ENCODE measurements at places on chromosomes 4 and X.

DNA sequence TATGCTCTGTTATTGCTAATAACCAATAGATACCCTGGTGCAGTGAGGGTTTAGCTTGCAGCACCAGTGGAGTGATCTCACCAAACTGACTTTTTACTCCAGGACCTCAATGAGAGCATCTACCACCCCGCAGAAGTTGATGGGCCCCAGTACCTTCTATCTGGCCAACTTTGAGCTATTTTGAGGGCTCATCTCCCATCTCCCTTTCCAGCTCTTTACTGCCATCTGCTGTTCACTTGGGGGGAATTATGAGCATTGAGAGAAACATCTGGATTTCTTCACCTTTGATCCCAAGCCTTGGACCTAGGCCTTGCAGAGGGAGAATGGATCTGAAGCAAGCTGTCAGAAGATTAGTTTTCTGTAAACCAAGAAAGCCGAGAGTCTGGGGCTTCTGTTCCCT is 143.6 kb downstream of the TMEM164 start:
- DNase-seq, result peak; percentile 41

- DNase-seq, result no peak
Observed at GRCh38 chr4:76821641-76822040, 76.3 kb downstream of the SOWAHB start.

GRCh38 chr4:2767046-2767704 is 11.0 kb upstream of the TNIP2 start:
- DNase-seq, result no peak

DNA sequence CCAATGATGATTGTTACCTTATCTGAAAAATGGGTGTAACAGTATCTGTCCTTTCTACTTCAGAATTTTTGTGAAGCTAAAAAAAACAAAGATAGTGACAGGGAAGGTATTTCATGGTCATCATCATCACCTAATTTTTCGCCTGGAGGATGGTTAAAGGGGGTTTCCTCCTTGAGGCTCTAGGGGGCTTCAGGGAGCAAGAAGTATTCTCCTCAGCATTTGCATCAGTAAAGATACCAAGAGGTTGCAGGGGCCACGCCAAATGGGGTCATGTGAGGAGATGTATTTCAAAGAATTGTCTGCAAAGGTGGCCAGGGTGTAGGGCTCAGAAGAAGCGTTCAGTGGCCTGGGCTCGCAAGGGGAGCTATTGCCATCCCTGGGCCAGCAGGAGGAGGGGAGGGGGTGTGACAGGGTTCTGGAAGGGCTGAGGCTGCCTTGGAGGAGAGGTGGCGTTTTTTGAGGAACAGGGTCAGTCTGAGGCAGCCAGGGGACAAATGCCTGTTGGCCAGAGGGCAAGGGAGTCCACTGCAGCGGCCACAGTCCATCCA is 7.3 kb upstream of the NSG1 start:
- no peak for DNase-seq

DNA sequence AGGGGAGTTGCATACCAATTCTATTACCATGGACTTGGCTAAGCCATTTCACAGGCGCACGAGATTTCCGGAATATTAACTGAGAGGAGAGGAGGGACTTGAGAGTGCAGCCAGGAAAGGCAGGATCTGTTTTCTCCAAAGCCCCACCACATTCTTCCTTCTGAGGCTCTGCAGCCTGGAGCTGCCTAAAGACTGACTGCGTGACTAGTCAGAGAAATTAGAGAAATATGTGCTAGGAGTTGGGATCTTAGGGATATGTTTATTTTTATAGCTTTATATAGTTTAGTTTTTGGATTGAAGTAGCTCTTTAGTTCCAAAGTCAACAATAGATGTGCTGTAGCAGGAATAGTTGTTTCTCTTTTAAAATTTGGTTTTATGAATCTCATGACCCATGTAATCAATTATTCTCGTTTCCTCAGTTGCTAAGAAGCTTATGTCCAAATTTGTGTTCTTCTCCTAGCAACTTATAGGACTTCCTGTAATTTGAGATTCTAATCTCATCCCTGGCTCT is 300.1 kb upstream of the DDX53 start:
- DNase-seq, result no peak

DNA sequence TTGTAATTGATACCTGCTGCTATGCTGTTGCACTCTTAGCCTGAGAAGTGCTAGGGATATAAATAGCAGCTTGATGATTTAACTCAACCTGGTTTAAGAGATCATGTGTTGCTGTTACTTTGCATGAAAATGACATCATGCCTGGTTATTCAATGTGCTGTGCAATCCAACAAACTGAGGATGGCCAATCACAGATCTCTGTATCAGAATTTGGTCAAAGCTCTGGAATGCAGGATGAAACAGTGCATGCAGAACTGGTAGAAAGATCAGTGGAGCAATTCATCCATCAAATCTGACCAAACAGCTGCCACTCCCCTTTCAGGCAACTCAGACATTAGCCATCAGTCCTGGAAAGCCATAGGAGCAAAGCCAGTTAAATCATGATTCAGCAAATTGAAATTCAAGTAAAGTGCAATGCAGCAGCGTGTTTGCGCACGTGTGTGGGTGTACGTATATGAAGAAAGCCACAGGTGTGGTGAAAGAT is 160.3 kb upstream of the RASGEF1B start:
- no peak for DNase-seq

DNA sequence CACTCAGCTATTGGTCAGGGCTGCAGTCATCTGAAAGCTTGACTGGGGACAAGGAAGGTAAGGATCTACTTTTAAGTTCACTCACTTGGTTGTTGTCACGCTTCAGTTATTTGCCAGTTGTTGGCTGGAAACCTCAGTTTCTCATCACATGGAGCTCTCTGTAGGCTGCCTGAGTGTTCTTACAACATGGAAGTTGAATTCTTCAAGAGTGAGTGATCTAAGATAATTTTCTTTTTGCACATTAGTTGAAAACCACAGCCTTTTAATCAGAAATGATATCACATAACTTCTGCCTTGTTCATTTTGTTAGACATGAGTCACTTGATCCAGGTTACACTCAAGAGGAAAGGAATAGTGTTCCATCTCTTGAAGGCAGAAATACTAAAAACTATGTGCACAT is 552.7 kb downstream of the RAPGEF2 start:
- DNase-seq, result no peak

DNA sequence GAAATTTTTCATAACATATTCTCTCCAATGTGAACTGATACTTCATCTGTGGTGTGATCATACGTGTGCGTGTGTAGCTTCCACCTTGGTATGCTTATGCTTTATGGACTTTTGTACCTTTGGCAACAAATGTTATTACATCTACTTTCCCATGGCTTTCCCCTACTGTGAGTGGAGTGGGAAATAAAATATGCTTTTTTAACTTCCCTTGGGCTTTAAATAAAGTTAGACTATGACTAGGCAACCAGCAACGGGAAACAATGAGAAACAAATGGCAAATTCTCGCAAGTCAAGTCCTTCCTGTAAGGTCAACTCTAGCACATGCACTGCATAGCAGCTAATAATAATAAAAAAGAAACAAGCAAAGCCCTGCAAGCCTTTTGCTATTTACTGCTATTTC is 205.0 kb upstream of the PDE5A start:
- no peak for DNase-seq

GRCh38 chr4:186669159-186669731 is 54.4 kb downstream of the FAT1 start:
- no peak for DNase-seq

GRCh38 chr4:151887031-151887815 is 126.4 kb upstream of the GATB start:
- DNase-seq, result no peak

GRCh38 chr4:96642490-96642889 is 802.6 kb downstream of the PDHA2 start:
- no peak for DNase-seq

GRCh38 chrX:40578039-40578695 is 2.6 kb upstream of the ATP6AP2 start:
- no peak for DNase-seq

DNA sequence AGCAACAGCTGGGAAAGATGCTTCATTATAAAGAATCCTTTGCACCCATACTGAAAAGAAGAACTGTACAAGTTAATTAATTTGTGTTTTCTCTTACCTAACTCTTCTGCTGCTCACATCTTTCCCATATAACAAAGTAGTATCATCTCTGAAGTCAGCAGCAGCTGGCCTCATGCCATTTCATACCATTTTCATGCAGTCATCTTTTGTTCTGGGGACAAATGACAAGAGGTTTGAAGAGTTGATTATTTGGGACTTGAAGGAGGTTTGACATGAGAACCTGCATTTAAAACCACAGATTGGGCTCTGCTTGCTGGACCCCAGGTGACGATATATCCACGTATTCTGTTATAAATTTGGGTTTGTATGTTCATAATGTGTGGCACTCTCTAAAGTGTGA is 430.3 kb downstream of the SPRY1 start:
- no peak for DNase-seq

DNA sequence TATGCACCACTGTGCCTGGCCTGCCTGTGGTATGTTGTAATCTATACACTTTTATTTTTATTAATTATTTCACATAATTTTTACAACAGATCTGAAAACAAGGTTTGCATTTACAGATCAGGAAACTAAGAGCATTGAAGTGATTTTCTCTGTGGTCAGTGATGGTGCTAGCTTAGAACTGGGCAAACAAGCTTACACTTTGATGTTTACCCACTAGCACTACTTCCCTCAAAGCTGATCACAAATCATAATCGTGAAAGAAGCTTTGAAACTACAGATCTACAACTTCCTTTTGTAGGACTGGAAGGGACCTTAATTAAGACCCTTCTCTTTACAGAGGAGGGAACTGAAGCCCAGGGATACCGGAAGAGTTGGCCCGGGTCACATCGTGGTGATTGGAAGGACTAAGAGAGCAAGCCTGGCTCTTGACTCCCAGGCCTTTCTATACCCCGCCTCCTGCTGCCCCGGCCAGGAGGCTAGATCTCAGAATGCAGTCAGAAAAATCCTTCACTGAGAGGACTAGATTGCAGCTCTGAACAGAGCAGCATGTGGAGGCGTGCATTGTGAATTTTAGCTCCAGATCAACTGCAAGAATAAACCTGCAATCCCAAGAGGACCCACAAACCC is 93.7 kb upstream of the ZNF827 start:
- DNase-seq, result no peak

GRCh38 chr4:185137233-185137925 is 5.7 kb upstream of the SLC25A4 start:
- DNase-seq, result no peak

DNA sequence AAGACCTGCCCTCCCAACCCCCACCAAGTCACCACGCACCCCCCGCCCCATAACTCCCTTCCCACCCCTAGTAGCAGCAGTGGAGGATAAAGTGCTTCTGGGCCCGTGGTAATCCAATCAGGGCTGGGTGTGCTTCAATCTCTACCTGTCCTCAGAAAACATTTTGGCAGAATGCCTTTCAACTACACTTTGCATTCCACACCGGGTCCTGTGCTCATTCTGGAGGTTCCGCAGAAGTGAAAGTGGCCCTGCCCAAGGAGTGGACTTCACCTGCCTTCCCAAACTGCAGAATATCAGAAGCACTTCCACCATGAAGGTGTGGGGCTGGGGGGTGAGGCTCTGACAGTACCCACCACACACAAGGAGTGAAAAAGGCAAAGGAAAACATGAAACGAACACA is 322.3 kb downstream of the DHX15 start:
- DNase-seq, result no peak

DNA sequence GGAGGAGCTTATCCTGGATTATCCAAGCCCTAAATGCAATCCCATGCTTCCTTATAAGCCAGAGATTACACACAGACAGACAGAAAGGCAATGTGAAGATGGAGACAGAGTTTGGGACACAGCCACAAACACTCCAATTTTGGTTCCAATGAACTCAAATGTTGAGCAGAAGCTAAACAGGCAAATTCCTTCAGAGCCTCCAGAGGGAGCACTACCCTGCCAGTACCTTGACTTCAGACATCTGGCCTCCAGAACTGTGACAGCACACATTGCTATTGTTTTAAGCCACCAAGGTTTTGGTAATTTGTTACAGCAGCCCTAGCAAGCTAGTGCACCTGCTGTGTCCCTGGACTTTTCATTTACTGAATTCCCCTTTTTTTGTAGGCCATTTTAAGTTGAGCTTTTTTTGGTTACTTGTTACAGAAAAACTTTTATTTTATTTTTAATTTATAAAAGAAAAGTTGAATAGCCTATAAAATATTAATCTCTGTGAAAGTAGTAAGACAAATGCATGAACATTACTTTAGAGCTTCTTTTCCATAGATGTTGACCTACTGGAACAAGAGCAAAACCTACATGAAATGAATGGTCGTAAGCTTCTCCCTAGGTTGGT is 33.4 kb upstream of the SRD5A3 start:
- DNase-seq, result peak; percentile 47

GRCh38 chr4:9898596-9899305 is 117.3 kb downstream of the DRD5 start:
- no peak for DNase-seq

- no peak for DNase-seq
Observed at GRCh38 chrX:9855561-9856283, 69.5 kb downstream of the SHROOM2 start.

DNA sequence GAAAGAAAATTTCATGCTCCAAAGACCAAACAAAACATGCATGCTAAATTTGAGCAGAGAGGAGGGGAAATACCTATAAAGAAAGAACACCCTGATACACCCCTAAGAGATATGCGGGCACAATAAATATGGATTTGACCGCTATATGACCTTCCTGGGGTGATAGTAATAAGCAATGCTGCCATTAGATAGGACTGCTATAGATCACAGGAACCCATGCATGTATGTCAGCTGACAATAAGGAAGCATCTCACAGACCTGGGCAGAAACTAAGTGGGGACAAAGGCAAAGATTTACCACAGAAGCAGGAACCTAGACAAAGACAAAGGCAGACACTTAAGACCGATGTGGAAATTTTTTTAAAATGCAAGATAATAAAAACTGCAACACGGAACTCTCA is 21.3 kb downstream of the ZNF721 start:
- no peak for DNase-seq

GRCh38 chr4:173174594-173175012 is 6.0 kb downstream of the GALNT7 start:
- no peak for DNase-seq

DNA sequence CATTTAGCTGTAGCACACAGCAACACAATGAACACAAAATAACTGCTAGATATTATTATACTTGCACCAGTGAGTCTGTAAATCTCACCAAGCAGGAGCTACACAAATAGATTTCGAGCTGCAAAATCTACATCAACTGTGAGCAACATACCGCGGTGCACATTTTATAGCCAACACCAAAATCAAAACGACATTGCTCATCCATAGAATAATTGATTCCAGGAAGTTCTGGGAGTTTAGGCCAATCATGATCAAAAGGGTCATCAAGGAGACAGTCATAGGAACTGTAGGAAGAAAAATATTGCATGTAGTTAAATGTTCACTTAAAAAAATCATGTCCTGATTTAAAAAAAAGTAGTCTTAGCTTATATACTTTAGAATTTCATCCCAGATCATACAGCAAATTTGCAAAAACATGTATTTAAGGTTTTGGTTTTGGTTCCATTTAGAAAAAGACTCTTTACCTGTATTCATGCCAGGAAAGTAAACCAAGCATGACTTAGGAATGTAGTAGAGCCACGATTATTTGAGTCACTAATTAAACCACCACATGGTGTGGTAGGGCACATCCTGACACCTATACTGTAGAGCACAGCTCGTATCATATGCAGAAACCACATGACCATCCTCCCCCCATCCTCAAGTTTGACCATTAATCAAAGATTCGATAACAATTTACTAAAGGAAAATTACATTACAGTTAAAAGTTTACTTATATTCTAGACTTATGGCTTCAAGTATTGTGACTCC is 250.4 kb downstream of the ADAMTS3 start:
- DNase-seq, result no peak

- no peak for DNase-seq
Observed at GRCh38 chr4:116015549-116015948, 902.1 kb upstream of the NDST4 start.

- no peak for DNase-seq
Observed at GRCh38 chr4:172686021-172686420, 482.6 kb upstream of the GALNT7 start.

- DNase-seq, result no peak
Observed at GRCh38 chr4:35918491-35918977, 325.8 kb downstream of the ARAP2 start.
